ENCODE measurements at places on chromosomes 7 and 10.
A peak's percentile ranks its signal among the peaks of the same experiment; 100 is the strongest.

- DNase-seq = no peak
Measured at GRCh38 chr7:157080111-157080730, 58.5 kb upstream of the UBE3C start.

- no peak for DNase-seq
Measured at GRCh38 chr10:71138166-71138830, 74.1 kb upstream of the UNC5B start.

DNA sequence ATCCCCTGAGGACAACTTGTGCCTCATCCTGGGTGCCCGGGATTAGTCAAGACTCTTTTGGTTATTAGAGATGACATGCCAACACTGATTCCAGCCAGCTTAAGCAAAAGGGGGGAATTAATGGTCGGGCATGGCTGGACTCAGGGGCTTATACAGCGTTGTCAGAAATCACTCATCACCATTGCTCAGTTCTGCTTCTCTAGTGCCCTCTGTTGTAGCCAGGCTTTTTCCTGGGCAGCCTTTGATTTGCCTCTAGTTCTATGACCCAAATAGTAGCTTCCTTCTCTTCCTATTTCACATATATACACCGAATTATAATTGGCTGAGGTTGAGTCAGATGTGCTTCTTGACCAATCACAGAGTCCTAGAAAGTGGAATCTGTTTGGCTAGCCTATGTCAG lies 192.0 kb upstream of the HABP2 start:
- no peak for DNase-seq

- DNase-seq = no peak
Measured at GRCh38 chr10:18164748-18165361, 24.6 kb downstream of the CACNB2 start.

- DNase-seq = no peak
Measured at GRCh38 chr7:88184848-88185304, 35.0 kb downstream of the SRI start.

- DNase-seq = no peak
Measured at GRCh38 chr7:95144256-95144655, 180.1 kb downstream of the PON1 start.

- DNase-seq = no peak
Measured at GRCh38 chr7:158047391-158048059, 540.1 kb downstream of the PTPRN2 start.

DNA sequence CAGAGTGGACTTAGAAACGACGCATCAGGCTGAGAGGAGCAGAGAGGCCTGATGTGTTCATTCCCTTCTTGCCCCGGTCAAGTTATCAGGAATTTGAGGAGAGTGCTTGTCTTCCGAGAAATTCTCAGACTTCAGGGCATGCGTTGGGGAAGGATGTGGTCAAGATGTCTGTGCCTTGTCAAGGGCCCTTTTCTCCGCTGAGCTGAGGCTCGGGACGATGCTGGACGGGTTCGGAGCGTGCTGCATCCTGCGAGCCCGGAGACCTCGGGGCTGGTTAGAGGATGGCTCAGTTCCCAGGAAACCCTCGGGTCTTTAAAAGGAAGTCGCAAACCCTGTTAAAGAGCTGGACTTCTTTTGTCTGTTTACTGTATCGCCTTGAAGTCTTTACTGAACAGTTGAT lies 325.4 kb downstream of the ADARB2 start:
- no peak for DNase-seq

DNA sequence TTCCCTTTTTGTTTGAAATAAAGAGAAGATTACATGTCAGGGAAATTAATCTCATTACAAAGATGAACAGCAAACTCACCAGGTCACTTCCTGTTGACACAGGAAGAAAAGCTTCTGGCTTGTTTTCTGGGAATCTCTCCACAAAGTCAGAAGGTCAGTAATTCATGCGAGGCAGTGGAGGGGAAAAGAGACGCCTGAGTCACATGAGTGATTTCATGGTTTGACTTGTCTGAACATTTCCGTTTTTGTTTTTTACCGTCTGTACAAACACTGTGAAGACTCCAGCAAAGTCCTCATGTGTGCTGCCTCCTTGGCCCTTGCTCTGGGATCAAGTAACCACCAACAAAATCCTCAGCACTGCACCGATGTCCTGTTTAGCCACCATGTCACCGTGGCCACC lies 2.5 kb upstream of the HABP2 start:
- DNase-seq = no peak

DNA sequence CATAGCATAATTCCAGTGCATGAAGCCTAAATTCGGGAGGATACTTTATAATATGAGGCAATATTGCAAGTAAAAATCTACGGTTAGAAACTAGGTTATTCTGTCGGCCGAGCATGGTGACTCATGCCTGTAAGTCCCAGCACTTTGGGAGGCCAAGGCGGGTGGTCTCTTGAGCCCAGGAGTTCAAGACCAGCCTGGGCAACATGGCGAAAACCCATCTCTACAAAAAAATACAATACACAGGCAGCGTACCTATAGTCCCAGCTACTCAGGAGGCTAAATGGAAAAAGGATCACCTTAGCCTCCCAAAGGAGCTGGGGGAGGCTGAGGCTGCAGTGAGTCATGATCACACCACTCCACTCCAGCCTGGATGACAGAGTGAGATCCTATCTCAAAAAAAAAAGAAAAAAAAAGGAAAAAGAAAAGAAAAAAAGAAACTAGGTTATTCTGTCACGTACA lies 14.2 kb downstream of the SKAP2 start:
- no peak for DNase-seq

GRCh38 chr10:13201132-13201531 lies 33.0 kb downstream of the UCMA start:
- DNase-seq = no peak

GRCh38 chr7:115032715-115033703 lies 111.1 kb downstream of the MDFIC start:
- DNase-seq = no peak

GRCh38 chr10:1063232-1063865 lies 7.2 kb downstream of the WDR37 start:
- peak; percentile 54 for DNase-seq

- peak; percentile 52 for DNase-seq
Measured at GRCh38 chr7:27179503-27180430, 5.3 kb downstream of the HOXA11 start.

DNA sequence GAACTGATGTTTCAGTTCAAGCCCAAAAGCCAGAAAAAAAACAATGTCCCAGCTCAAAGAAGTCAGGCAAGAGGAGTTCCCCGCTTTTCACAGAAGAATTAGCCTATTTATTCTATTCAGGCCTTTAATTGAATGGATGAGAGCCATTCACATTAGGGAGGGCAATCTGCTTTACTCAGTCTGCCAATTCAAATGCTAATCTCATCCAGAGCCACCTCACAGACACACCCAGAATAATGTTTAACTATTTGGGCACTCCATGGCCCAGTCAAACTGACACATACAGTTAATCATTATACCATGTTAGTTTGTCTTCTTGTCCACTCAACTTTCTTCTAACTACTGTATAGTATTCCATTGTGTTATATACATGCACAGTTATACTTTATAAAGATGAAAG lies 2.6 kb upstream of the NPSR1 start:
- no peak for DNase-seq

DNA sequence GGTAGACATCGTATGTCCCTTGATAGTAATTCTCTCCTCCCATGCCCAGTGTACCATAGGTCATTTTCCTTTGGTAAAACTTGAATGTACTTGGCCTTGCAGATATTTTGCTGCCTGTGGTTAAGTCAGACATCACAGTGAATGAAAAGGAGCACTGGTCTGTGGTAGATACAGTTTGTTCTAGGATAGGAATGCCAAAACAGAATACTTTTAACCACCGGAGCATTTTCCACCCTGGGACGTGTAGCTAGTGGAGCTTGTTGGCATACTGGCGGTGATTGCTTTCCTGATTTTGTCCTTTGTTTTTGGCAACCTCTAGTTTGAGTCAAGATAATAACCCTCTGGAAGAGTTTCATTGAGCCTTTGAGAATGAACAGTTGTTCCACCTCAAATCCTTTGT lies 92.0 kb upstream of the BMPER start:
- DNase-seq = no peak

DNA sequence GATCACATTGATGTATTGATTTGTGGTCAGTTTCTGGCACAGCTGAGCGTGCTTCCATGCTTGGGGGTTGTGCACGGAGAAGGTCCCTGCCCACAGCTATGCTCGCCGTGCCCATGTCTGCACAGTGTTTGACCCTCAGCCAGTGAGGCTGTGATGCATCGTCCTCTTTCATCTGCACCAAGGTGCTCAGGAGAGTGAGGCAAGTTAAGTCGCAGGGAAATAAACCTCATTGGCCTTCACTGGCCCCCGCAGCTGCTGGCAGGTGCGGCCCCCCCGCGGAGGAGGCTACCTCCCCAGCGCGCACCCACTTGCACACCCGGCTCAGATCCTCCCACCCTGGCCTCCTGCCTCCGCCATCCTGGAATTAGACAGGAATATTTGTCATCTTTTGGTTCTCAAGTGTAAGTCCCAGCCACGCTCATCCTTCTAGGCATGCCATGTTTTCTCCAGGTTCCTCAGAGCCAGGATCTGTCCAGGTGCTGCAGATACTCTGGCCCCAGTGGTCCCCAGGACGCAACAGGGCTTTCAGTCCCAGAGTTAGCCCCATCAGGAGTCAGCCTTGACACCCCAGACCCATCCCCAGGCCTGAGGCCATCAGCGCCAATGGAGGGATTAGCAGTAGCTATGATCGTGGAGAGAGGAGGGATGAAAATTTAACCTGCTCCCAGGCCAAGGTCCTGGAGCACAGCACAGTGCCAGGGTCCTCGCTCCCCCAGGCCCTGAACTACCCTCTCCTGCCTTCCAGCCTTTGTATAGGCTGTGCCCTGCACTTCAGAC lies 93.7 kb downstream of the OAT start:
- DNase-seq = no peak

GRCh38 chr10:72292223-72292691 lies 18.5 kb downstream of the DDIT4 start:
- no peak for DNase-seq

DNA sequence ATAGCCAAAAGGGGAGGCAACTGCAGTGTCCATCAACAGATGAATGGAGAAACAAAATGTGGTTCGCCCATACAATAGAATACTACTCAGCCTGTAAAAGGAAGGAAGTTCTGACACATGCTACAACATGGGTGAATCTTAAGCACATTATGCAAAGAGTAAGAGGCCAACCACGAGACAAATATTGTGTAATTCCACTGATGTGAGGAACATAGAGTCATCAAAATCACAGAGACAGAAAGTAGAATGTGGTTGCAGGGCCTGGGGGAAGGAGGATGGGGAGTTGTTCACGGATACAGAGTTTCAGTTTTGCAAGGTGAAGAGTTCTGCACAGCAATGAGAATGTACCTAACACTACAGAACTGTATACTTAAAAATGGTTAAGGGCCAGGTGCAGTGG lies 13.7 kb upstream of the C10orf71 start:
- DNase-seq = peak; percentile 40
